ENCODE measurements at places on chromosomes 4 and X.

DNA sequence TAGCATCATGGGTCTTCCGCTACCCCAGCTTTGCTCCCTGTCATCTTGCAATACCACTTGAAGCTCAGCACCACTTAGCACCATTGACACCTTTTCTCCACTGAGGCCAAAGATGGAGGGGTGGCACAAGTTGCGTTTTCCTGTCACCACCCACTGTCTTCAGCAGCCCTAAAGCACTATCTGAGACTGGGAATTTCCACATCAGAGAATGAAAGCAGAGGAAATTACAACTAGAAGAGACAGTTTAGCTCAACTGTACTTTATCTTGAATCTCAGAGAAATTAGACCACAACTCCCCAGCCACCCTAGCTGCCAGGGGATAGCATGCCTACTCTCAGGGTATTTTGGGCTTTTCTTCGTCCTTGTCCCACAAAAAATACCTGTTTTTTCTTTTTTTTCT lies 111.0 kb downstream of the DDIT4L start:
- no peak for DNase-seq

- no peak for DNase-seq
These were observed 9.5 kb upstream of the HUWE1 start for GRCh38 chrX:53695946-53696549.

GRCh38 chr4:122456231-122457116 lies at the start of gene IL2:
TSS of gene IL2 (minus strand) at chr4:122456725. CDS start at chr4:122456440, 285 bp downstream.
- no peak for DNase-seq

GRCh38 chrX:63330681-63331080 lies 20.5 kb downstream of the SPIN4 start:
- DNase-seq, result no peak

GRCh38 chr4:14631806-14632440 lies 370.4 kb upstream of the CPEB2 start:
- no peak for DNase-seq

DNA sequence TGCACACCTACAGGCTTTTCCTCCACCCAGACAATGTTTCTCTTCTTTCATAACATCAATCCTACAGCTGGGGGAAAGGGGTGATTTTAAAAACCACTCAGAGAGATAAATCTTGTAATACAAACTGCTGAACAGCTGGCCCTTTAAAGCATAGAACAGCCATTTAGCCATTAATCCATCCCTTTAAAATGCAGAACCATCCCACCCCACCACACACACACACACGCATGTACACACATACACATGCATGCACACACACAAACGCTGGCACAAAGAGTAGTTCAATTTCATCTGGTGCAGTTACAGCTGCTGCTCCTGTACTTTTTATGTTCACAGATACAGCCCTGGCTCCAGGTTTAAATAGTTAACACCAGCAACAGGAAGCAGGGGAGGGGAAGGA lies 426.1 kb downstream of the MID1IP1 start:
- peak; percentile 83 for DNase-seq

DNA sequence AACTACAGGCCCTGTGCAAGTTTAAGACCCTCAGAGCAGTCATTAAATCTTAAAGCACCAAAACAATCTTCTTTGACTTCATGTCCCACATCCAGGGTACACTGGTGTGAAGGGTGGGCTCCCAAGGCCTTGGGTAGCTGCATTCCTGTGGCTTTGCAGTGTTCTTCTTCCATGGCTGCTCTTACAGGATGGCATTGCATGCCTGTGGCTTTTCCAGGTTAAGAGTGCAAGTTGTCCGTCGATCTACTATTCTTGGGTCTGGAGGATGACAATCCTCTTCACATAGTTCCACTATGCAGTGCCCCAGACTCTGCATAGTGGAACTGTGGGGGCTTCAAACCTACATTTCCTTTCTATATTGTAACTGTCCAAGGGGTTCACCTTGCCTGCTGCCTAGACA lies 494.5 kb downstream of the CFAP47 start:
- DNase-seq, result no peak

DNA sequence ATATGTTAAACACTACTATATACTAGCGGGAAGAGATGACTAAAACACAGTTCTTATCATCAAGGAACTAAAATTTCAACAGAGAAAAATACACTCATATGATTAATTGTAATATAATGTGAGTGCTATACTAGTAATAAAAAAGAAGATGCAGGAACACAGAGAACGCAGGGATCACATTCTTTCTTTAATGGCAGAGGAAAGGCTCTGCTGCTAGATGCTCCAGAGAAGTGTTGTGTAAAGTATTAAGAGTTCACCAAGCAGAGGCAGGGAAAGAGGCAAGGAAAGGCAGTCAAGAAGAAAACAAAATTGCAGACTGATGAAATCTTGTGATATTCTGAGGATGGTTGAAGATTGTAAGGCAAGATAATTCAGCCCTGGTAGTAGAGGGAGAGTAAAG lies 394.7 kb downstream of the PDGFC start:
- no peak for DNase-seq

DNA sequence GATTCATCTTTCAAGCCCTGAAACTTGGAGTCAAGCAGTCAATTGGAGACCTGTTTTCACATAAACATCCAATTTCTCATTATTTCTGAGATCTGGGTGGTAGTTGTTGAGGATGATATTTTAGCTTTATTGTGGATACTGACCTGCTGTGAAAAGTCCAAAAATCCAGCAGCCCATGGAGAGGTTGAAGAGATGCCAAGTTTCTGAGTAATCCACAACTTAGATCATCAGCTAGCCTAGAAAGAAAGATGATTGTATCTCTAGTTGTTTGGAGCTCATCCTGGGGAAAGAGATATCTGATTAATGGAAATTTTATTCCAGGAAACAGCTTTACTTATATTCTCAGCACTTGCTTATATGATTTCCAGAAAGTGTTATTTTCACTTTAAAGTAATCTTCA lies 48.6 kb upstream of the DCX start:
- no peak for DNase-seq

- DNase-seq, result no peak
These were observed 72.0 kb downstream of the CHST7 start for GRCh38 chrX:46645614-46646013.

GRCh38 chr4:163592212-163592611 lies 97.7 kb downstream of the TMA16 start:
- peak; percentile 24 for DNase-seq

DNA sequence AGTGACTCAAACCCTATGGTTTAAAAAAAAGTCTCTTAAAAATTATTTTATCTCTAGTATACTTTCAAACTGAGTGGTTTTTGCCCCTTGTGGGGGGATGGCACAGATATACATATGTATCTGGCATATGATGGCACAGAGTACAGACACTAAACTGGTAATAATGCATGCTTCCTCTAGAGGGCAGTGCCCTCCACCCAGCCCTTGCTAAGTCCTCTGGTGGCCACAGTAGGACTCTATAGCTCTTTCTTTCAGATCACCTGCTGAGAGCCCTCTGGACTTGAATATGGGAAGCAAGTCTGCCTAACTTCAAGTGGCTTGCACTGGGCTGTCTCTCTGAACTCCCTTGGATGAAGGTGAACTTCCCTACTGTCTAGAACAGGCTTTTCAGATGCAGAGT lies 66.3 kb downstream of the TSPAN7 start:
- DNase-seq, result peak; percentile 72

DNA sequence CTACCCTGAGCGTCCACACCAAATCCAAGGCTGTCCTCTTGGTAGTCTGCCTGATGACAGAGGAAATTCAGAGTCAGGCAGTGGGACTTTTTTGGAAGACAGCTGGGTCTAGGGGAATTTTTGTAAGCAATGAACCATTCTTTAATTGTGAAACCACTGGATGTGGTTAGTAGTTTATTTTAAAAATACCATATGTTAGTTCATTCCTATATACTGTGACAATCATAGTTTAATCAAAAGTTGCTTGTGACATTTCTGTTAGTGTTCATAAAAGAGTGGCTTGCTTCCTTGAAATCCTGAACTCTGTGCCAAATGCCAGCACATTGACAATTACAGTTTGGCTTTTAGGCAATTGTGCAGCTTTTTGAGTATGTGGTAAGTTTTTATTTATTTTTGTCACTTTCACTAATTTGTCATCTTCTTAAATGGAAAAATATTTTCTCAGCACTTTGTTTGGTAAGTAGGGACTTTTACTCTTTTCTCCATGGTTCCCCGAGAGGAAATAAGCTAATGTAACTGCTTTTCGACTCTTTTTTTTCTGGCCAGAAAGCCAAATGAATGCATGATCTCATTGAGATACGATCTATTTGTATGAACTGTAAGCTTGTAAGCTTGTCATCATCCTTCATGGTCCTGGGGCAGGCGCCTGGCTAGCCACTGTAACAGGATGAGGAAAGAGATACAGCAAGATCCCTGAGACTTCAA lies 72.6 kb upstream of the SLC4A4 start:
- no peak for DNase-seq

GRCh38 chr4:82618103-82618720 lies 56.4 kb upstream of the TMEM150C start:
- DNase-seq, result no peak

DNA sequence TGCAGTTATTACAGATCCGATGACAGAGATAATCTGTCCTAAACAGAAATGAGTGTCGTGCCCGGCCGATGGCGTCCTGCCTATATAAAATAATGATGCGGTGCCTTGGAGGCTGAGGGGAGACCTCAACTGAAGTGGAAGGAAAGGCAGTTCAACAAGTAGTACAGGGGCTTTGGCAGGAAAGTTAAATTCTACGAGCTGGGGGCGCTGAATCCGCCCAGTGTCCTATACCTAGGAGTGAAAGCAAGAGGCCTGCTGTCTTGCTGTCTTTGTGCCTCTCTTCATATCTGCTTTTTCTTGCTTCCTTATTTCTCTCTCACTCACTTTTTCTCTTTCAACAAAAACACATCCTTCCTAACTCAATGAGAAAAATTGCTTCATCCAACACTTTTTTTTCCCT lies 82.2 kb upstream of the PRPS2 start:
- DNase-seq, result no peak

DNA sequence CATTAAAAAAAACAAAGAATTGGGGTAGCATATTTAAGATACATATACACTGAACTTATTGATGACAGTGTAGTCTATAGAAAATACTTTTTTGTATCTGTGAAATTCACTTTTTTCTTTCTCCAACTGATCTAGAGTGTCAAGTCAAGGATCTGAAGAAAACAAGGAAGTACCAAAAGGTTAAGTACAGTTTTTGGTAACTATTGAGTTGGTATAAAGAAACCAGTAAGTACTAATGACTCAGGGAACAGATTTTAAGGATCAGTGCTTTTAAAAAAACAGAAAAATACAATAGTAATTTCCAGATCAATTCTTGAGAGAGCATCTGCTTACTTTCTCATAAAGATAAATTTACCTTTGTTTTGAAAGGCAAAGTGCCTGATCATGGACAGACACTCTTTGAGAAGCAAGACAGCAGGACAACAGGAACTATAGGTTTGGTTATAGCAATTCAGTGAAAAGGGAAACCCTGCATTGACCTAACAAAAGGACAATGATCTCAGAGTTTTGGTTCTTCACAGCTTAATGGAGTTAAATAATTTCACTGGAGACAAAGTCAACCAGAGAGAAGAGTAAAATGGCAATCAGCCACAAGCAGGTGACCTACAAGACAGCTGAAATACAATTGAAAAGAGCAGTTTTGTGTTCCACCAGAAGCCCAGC lies 23.4 kb downstream of the TRMT10A start:
- DNase-seq, result no peak

GRCh38 chr4:156764145-156764544 lies 207.5 kb downstream of the PDGFC start:
- no peak for DNase-seq

- DNase-seq, result no peak
These were observed 101.9 kb upstream of the BCOR start for GRCh38 chrX:40199704-40200103.

GRCh38 chr4:29081234-29081955 lies 1638.8 kb upstream of the PCDH7 start:
- no peak for DNase-seq

- DNase-seq, result no peak
These were observed 130.8 kb downstream of the HMX1 start for GRCh38 chr4:8740666-8741395.

DNA sequence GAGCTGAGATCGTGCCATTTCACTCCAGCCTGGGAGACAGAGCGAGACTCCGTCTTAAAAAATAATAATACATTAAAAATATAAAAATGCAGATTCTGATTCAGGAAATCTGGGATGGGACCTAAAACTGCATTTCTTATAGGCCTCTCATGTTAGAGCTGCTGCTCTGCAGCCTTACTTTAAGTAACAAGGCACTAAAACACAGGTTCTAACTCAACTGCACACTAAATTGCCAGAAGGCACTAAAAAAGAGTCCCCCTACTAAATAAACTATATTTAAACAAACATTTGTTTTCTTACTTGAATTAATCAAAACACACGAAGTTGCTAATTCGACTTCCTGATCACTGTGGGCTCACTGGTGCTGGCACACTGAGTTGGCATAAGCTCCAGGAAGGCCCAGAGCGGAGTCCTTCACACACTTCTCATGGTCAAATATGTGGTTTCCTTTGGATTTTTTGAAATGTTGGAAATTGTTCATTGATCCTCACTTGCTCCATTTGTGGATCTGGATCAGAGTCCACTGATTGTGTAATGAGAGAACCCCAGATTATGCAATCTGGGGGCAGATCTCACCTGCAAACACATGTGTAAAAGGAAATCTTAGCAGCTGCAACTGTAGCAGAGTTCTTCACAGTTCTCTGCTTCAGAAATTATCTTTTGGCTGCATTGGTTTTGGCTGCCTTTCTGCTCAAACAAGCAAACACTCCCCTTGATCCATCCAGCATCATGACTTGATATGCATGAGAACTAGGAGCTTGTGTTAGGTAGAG lies 59.3 kb downstream of the AFF1 start:
- no peak for DNase-seq

DNA sequence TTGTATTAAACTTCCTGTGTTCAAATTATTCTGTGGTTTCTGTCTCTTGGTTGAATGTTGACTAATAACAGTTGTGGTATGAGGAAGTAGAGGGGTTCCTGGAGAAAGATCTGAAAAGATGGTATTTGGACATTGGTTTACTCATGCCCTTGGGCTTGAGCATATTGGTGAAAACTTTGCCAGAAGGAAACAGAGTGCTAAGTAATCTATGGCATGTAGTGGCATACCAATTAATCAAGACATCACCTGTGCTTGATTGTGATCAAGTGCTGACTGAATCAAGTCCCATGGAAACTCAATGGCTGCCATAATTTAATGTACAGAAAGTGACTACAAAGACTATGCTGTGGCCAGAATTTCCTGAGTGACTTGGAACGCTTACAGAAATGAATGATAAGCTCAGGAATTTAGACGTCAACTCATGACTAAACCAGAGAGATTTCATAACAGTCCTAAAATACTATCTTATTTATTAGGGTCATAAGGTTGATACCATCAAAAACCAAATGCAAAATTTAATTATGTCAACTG lies 2062.9 kb downstream of the ARAP2 start:
- DNase-seq, result no peak

- DNase-seq, result peak; percentile 37
These were observed 33.6 kb upstream of the NOCT start for GRCh38 chr4:138981930-138982390.

DNA sequence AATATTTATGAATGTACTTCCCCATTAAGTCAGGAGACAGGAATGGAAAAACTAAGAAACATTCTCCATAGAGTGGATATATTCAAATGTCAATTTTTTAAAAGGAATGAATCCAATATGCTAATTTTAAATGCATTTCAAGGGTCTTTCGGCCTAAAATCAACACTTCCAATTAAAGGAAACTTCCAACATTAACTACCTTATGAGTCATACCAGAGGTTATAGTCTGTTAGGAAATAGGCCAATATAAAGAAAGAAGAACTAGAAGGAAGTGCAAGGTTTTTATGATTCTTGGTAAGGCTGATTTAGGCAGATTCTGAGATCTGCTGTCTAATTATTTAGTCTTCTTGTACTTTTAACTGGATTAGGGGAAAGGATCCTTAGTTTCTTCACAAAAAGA lies 260.1 kb upstream of the EDNRA start:
- DNase-seq, result no peak

Data from NCI-H82 (cell line).